Stimulated activated CD8-positive, alpha-beta memory T cell treated with anti-CD3 and anti-CD28 coated beads, Interleukin-4, amount 100 ng/mL, for 24 hours (primary cell): ENCODE measurements at places on chromosomes 13 and 19.

DNA sequence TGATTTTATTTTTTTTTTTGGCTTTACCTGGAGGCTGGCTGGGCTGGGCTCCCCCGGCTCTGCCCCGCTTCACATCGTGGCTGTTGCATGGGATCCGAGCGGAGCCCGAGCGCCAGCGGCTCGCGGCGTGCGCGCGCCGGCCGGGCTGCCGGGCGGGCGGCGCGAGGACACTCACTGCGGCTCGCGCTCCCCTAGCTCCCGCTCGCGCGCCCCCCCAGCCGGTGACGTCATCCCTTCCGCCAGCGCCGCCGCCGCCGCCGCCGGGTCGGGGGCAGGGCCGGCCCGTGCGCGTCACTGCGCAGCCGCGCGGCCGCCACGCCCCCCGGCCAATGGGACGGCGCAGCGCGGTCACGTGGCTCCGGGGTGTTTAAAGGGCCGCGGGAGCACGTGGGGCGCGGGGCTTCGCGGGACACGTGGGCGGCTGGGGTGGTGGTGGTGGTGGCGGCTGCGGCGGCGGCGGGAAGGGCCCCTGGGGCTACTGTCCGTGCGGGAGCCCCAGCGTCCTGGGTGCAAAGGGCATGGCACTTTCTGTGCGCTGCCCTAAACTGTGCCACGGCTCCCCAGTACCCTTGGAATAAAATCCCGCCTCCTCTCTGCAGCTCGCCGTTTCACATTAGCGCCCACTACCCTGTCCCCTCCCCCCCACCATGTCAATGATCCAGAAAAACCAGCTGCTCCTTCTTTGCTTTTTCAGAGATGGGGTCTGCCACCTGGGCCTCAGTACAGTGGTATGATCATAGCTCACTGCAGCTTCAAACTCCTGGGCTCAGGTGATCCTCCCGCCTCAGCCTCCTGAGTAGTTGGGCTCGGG, at the start of gene PTPRS:
Gene PTPRS (minus strand): TSS at position 176 of the 811 bp plus-strand sequence. CDS start 54,672 bp downstream, outside the sequence.
- peak; percentile 63 for DNase-seq

DNA sequence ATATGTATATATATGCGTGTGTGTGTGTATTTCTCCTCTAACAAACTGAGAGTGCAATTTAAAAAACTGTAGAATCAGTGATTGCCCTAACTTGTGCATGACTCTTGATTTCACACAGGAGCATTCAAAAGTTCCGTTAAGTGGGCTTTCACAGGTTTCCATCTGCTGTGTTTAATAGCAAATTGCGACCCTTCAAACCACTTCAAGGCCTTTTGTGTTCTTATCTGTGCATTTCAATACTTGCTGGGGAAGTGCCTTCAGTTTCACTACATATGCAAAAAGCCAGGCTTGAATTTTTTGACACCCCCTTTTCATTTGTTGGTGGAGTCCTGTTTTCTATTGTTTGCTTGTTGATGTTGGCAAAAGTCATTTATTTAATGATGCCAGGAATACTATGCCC, 158.0 kb downstream of the TM9SF2 start:
- no peak for DNase-seq

- DNase-seq, result no peak
Observed at GRCh38 chr19:47819858-47820257, 1.9 kb upstream of the CRX start.

DNA sequence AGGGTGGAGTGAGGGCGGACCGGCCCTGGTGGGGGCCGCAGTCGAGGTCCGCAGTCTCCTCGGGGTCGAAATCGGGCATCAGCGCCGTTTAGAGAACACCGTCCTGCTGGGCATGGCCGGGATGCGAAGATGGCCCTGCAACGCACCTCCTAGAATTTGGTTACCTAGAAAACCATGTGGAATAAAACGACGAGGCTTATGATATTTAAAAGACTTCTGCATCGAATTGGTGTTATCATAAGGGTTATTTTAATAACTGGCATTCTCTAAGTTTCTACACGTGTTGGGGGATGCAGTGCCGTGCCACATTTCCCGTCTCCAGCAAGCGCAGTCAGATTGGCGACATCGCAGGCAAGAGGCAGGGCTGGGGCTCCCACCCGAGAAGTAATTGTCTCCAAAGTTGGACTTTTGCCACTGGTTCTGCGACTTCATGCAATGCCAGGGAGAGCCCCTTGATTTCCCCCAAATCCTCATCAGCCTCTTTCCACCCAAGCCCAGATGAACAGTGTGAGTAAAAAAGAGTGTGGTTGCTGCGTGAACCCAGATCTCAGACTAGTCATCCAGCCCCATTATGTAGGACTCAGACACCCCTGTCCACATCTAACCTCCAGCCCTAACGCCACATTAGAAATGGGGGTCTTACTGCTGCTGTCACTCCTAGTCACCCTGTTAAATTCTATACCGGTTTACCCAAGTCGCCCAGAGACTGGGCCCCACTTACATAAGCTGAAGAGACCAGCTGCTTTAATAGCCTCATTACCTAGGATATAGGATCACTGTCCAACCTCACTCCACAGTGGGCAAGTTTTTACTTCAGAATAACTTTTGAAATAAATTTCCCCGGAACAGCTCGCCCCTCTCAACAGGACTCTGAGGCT, 571 bp upstream of the DHRS12 start:
- no peak for DNase-seq

GRCh38 chr19:55484593-55485438, at the start of gene NAT14:
NAT14 (plus strand) TSS chr19:55485188; CDS start chr19:55485709, 521 bp downstream.
- DNase-seq, result peak; percentile 48

GRCh38 chr19:45569619-45570421, 14.8 kb downstream of the OPA3 start:
- DNase-seq, result peak; percentile 44

DNA sequence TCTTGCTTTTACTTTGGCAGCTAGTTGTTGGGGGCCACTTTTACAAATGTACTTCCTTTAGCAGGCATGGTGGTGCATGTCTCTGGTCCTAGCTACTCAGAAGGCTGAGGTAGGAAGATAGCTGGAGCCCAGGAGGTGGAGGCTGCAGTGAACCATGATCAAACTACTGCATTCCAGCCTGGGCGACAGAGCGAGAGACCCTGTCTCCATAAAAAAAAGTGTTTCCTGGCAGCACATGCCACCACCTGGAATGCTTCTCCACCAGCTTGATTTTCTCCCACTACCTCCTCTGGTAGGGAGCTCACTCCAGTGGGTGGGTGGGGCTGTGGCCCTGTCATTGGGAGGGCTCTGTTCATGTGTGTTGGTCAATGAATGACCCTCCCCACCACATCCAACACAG, 12.5 kb downstream of the FZR1 start:
- no peak for DNase-seq

DNA sequence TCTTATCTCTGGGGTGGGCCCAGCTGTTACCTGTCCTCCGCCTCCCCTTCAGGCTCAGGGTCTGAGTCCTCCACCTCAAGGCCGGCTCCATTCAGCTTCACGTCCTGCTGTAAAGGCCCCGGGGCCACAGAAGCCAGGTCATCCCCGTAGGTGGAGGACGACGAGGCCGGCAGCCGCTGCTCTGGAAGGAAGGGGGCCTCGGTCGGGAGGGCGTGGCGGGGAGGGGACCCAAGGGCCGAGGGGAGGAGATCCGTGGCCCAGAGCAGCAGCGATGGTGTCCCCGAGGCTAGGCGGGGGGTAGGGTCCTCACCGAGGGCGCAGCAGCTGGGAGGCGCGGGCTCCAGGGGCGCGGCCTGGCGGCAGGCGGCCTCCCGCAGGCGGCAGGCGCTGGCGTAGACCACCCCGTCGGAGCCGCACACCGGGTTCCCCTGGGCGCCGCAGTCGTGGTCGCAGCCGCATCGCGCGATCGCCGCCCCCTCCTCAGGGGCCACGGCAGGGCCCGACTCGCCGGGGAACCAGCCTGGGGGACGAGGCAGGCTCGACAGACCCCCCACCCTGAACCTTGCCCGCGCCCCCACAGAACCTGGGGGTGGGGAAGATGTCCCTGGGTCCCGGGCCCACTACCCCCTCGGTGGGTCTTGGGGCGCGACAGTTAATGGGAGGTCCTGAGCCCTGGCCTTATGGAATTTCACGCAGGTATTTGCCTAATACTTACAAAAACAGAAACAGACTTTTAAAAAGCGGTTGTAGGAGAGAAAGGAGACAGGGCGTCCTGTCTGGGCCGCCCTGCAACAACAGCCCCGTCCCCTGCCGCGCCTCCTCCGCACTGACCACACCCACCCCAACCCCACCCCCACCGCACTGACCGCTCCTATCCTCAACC, 7.6 kb downstream of the F2RL3 start:
- no peak for DNase-seq

DNA sequence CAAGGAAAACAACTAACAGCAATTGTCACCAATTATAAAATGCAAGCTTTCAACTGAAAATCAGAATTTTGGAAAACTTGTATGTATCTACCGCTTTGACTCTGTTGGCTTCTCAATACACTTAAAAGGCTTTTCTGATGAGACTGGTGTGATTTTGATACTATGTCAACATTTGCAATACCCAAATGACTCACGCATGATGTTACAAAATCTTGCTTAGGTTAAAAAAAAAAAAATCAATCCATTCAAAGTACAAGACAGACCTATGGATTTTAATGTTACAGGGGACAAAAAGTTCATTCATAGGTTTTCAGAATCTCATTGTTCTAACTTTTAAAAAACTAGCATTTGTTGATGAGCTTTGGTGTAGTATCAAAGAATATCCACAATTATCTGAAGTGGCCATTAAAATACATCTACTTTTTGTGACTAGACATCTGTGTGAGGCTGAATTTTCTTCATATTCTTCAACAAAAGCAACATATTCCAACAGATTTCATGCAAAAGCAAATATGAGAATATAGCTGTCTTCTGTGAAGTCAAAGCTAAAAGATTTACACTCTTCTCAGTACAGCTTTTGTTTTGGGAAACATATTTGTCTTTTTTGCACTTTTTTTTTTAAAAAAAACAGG, 10.7 kb downstream of the ELF1 start:
- no peak for DNase-seq

DNA sequence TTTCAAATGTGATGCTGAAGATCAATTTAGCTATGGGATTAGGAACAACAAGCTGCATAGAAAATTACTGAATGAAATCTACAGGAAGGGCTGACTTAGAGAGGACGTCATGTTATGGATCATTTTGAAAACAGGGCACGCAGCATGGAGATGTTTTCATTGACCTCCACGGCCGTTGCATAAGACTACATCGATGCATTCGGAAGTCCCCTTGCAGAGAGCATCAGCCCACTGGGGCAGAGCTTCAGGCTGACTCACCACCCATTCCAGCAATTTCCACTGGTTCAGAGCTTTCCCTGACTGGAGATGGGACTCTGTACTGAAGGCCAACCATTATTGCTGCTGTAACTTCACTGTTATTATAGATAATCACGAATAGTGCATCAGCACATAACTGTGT, 305.3 kb downstream of the IRS2 start:
- no peak for DNase-seq

GRCh38 chr13:36432106-36432544, at the start of gene CCNA1:
CCNA1 (plus strand) TSS chr13:36432495; CDS start chr13:36433057, 562 bp downstream.
- DNase-seq, result no peak
